Endothelial cell (in vitro differentiated cells): ENCODE measurements at places on chromosomes 3 and 15. TPM values are rescaled to one million over a fixed set of nuclear protein-coding genes. Genes with fewer than 3 reads are reported as not detected.

- peak; percentile 68 for DNase-seq
These were observed 32.1 kb upstream of the DENND4A start for GRCh38 chr15:65824031-65824743.

DNA sequence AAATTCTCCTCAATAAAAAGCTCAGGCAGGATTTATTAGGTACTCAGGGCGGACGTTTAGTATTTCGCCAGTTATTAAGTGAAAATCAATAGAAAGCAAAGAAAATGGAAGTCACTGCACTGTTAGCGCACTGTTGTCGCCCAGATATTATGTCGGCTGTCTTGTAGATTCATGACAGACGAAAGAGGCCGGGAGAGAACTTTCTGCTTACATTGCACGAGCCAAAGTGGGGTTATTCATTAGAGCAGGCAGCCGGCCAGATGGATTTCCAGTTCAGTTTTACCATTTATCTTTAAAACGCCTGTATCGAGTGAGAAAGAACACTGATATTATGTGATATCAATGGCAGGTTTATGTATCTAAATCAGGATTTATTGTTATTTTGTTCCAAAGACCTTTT, 866.0 kb upstream of the NR2F2 start:
- DNase-seq: no peak

DNA sequence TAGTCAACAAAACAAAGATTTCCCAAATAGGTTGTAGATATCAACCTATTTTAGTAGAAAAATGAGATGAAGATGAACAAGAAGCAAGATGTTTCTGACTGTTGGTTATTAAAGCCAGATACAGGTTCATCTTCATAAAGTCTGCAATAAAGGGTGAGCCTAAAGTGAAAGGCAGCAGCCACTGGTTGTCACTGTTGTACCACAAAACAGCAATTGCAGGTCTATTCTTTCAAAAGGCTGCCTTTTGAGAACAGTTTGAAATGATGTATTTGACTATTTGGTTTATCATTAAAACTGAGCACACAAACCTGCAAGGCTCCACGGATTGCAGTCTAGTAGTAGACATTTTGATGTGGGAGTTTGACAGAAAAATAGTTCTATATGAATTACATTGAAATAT, 543.4 kb downstream of the GBE1 start:
- DNase-seq: peak; percentile 11

GRCh38 chr15:84773716-84774115, 25.3 kb downstream of the ZNF592 start:
- DNase-seq: no peak

DNA sequence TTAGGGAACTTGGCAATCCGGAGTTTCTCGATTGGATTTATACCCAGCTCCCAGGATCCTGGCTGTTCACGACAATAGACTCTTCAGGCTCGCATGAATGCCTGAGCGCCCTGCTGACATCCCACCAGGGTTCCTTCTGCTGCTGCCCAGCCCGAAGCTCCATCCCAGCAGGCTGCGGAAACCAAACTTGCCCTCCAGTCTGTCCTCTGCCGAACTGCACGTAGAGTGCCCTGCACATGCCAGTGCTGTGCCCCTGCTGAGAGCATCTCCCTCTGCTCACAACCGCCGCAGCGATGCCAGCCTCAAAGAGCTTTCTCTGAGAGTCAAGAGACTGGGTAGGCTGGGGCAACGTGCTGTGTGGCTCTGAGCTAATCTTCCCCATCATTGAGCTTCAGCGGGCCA, 6.9 kb downstream of the ADAMTS7 start:
- no peak for DNase-seq

- DNase-seq: no peak
These were observed at the start of gene PSTPIP1 for GRCh38 chr15:76994971-76995945. TSS of gene PSTPIP1 (plus strand) at chr15:76995126. CDS start at chr15:76995574, 448 bp downstream.

- DNase-seq: no peak
These were observed 117.4 kb downstream of the LIPC start for GRCh38 chr15:58549013-58549784.

GRCh38 chr15:81323559-81323943, 390 bp downstream of the STARD5 start:
- DNase-seq: no peak

GRCh38 chr3:197518881-197519421, 36.8 kb downstream of the BDH1 start:
- DNase-seq: no peak

DNA sequence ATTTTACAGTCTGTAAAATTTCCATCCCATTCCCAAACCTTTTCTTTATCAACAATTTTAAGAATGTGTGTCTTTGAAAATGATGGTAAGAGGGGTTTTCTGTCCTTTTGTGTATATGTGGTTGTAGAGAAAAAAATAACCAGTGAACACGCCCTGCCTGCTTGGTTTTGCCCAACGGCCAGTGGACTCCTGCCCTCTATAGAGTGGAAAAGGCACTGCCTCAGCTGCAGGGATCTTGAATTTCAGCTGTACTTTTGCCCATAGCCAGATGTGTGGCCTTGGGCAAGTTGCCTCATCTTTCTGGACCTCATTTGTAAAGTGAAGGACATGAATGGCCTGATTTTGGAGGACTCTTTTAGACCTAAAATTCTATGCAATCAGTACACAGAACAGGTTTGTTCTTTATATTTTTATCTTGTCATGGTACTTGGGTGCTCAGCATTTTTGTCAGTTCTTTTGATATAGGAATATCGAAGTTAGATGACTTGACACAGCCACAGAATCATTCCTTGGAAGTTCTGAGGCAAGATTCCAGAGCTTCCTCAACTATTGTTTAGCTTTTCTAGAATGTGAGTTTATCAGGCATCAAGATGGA, 81.0 kb downstream of the CLDN11 start:
- DNase-seq: peak; percentile 47

- no peak for DNase-seq
These were observed 66.4 kb downstream of the BCHE start for GRCh38 chr3:165770781-165771180.

DNA sequence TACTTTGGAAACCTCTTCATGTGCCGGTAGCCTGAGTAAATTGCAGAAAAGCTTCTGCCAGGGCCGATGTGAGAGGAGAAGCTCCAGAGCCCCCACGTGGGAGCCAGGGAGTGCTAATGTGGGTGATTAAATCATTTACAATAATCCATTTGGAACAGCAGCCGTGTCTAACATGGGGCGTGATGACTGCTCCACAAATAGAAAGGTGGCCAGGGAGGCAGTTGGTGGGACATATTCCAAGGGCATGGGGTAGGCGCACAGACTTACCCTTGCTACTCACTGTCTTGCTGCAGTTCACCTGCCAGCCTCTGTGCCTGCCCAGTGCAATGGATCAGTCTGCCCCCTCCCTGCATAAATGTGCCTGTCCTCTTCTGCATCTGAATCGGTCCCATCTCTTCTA, 39.3 kb upstream of the INSYN1 start:
- DNase-seq: no peak

DNA sequence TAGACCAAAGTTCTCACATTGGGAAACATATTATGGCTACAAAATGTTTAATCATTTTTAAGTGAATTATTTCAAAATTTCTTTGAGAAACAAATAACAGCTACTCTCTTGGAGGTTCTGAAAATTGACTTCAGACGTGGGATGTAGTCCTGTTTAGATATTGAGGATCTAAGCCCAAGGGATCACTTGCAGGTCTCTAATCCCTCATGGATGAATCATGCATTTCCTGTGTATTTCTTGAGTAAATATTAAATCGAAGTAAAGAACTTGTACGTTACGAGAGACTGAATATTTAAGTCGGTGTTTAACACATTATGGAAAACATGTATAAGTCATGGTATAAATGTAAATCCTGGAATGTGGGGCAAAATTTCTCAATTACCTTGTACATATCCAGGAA, 119.8 kb downstream of the EPHA3 start:
- no peak for DNase-seq

The NANOGP8 gene
- 0.64 TPM for total RNA-seq

The STAB1 gene
- 866 TPM for total RNA-seq

The CLCN2 gene
- total RNA-seq: 6.3 TPM
